Psoas muscle (tissue), 8 donors: ENCODE measurements at places on chromosomes 11 and 22. TPM values are rescaled to one million over a fixed set of nuclear protein-coding genes. Genes with fewer than 3 reads are reported as not detected.

Gene CASP1
- total RNA-seq = 1.6 TPM

Gene GRIA4
- not detected for total RNA-seq

- no peak for DNase-seq
Observed at GRCh38 chr22:46780453-46780852, 18.0 kb downstream of the TBC1D22A start.

DNA sequence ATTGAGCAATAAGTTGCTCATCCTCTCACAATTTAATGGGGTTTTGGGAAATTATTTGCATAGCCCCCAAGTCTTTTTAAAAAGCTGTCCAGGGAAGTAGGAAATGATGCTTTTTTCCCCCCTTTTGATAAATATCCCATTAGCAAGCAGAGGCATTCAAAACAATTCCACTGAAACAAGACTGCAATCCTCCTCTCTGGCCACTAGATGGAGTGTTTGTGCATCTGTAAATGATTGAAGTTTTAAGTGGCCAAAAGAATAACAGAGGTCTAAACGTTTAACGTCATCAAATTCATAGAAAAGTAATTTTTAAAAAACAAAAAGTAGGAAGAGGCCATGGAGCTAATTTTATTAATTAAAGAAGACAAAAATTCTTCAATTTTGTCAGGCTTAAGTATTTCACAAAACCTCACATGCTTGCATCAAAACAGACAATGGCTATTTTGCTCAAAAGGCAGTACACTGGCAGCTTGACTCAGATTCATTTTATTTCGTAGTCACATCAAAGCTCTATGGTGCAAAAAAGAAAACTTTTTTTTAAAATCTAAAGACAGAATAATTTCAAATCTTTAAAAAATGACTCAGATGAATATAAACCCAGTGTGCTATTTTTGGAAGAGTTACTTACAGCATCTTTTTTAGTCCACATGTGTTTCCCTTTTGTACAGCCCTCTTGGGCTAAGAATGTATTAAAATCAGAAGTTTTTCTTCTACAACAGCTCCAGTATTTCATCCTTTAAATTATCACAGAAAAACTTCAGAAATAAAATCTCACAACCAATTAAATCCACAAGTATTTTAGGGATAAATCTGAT lies 17.8 kb downstream of the CHORDC1 start:
- DNase-seq = no peak

- DNase-seq = no peak
Observed at GRCh38 chr11:104588446-104588845, 309.8 kb downstream of the CASP12 start.

GRCh38 chr11:26510164-26510563 lies 61.9 kb downstream of the MUC15 start:
- DNase-seq = no peak
